GM06990 (cell line): ENCODE measurements at places on chromosomes 2 and 18.

- no peak for DNase-seq
Observed at GRCh38 chr2:64140665-64141200, 3.5 kb downstream of the PELI1 start.

DNA sequence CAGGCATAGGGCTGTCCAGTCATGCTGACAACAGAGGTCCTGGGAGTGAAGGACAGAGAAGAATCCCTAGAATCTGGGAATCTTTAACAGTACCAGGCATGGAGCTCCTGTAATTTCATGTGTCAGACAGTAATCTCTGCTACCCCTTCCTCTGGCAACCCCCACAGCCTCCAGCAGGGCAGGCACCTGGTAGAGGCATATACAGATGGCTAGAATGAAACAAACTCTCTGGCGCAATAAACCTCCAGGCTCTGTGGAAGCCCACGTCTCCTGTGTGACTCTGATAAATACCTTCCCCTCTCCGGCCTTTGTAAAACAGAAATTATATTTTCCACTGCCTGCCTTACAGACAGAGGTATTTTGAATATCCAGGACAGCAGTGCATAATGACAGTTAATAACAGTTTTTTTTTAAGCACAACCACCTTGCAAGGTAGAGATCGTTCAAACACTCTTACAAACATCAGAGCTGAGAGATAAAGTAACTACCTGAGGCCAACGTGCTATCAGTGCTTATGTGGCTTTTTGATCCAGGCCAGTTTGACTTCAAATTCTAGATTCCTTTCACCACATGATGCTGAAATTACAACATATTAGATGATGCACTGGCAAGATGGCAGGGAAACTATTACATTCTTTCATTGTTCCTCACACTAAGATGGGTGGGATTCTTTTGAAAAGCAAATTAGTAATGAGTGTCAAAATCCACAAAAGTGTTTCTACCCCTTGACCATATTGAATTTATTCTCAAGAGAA lies 47.7 kb upstream of the TMEM247 start:
- no peak for DNase-seq

GRCh38 chr2:182166406-182166805 lies 180.8 kb downstream of the PPP1R1C start:
- no peak for DNase-seq

GRCh38 chr2:212745359-212745758 lies 206.8 kb upstream of the ERBB4 start:
- no peak for DNase-seq

DNA sequence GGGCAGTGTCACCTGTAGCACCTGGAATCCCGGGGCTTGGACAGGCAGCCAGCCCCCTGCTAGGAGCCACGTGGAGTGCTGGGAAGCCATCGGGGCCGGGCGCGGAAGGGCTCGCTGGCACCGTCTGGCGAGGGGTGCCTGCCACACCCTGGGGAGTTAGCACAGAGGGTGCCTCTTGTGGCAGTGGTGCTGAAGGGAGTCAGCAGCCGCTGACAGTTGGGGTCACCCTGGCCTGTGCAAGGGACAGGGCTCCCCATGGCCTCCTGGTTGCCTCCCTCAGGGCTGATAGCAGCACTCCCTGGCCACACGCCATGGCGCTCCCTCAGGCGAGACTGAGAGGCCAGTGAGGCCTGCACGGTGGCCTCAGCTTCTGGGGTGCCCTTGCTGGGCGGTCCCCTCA lies 13.9 kb upstream of the D2HGDH start:
- no peak for DNase-seq

DNA sequence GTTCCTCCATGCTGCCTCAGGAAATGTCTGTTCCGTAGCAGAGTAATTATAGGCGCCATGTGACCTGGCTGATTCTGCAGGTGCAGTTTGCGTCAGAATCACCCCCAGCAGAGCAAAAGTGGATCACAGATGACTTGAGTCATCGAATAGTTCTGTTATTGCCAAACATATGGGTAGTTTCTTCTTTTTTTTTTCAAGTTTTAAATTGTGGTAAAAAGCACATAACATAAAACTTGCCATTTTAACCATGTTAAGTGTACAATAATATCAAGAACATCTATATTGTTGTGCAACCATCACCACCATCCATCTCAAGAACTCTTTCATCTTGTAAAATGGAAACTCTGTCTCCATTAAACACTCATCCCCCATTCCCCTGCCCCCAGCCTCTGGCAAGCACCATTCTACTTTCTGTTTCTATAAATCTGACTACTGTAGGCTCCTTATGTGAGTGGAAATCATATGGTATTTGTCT lies 177.7 kb upstream of the TWIST2 start:
- DNase-seq: no peak

DNA sequence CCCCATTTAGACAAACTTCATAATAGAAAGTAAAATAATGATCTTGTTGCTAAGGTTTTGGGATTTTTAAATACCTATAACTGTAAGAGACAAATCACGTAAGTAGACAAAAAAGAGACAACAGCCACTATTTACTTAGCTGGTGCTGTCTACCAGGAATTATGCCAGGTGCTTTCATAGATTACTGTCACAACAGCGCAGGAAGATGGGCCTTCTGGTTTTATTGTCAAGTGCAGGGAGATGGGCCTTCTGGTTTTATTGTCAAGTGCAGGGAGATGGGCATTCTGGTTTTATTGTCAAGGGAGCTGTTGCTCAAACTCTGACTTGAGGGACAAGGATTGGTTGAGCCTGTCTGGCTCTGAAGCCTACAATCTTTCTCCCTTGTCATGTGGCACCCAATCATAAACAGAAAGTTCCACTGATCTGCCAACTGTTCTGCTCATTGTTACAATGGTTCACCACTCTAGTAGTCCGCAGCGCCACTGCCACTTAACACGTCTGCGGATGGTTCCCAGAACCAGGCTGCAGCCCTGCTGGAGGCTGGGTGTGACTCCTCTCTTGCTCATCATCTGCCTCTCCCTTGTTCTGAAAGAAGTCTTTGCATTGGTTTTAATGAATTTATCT lies 95.0 kb downstream of the RNF144A start:
- no peak for DNase-seq

GRCh38 chr2:156057647-156058046 lies 274.9 kb downstream of the NR4A2 start:
- DNase-seq: no peak

DNA sequence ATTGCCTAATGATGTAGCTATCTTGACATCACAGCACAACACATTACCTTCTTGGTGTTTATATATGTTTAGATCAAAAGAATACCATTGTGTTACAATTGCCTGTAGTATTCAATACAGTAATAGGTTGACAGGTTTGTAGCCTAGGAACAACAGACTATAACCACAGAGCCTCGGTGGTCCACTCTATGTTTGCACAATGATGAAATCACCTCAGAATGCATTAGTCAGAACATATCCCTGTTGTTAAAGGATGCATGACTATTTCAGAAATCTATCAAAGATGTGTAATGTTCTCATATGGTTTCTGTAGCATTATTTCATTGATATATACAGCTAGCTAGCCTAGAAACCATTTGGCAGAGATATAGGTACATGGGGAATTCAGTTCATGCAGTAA lies 8.9 kb downstream of the METTL5 start:
- no peak for DNase-seq

- DNase-seq: no peak
Observed at GRCh38 chr18:44601447-44601846, 79.2 kb upstream of the SETBP1 start.

DNA sequence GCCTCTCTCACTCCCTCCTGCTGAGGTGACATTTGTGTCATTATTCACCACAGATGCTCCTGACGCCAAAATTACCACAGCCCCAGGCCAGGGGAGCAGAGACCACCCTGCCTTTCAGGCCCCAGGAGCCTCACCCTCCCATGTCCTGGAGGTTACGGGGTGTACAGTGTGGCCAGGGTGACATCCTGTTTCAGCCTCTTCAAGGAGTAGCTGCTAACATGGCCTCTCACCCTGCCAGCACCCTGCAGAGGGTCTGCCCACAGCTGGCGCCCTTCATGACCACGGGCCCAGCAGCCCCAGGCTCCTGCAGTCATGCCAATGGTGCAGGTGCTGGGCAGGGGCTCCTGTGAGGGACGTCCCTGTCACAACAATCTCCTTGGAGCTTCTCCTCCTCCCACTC lies 92.6 kb downstream of the SMIM21 start:
- no peak for DNase-seq

DNA sequence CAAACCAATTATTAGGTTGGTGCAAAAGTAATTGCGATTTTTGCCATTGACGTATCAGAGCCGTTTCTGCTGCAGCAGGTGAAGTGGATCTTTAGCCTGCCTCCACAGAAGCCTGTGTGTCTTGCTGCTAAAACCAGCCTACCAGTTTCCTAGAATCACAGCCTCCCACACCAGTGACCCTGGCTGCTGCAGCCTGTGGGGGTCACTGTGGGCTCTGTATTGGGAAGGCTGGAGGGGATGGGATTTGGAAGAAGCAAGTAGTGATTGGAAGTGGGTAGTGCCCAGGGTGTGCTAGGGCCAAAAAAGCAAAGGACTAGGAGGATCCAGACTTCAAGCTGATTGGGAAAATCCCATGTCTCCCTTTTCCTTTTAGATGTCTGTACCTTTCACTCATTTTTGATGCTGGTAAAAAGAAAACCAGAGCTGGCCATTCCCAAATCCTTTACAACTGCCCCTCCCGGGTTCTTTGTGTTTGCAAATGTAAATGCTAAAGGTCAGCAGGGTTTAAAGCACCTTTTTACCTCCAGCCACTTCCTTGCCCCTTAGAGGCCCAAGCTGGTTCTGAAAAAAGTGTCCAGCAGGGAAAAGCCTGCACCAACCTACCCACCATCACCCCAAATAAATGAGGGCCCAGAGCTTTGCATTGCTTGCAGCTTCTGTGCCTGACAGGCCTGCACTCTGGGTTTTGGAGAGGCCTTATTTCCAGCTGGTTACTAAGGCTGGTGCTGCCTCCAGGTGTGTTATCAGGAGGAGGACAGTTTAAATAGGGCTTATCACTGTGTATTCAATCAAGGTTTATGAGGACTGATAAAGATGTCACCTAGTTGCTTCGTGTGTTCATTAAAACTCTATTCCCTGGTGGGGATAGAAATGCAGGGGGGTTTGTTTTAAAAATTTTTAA lies 172.0 kb downstream of the MIB1 start:
- DNase-seq: no peak

- DNase-seq: no peak
Observed at GRCh38 chr2:132460781-132461180, 44.2 kb downstream of the GPR39 start.

DNA sequence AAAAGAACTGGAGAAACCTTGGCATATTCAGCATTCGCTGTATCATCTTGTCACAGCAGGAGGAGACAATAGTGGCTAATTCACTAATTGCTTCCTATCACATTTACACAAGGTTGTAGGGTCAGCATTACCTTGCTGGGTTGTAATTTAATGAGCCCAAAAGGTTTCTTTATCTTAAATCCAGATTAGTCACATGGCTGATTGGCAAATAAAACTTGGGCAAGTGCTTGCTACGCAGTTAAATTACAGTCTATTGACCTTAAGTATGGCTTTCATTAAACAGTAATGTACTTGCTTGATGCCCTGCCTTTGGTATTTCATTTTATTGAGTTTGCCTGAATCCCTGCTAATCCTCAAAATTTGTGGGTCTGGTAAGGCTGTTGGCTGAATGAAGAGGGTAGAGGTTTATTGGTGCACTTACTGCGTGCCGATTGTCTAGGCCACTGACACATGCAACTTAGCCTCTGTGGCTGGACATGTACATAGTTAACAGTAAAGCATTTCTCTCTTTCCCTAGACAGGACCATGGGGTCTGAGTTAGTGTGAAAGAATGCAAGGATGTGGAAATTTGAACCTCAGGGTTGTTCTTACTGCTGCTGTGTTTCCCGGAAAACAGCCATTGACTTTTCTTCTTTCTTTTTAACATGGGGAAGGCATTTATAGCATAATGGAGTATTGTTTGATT lies 34.3 kb downstream of the FMNL2 start:
- no peak for DNase-seq

- DNase-seq: no peak
Observed at GRCh38 chr2:26536371-26537068, 58.6 kb upstream of the OTOF start.

DNA sequence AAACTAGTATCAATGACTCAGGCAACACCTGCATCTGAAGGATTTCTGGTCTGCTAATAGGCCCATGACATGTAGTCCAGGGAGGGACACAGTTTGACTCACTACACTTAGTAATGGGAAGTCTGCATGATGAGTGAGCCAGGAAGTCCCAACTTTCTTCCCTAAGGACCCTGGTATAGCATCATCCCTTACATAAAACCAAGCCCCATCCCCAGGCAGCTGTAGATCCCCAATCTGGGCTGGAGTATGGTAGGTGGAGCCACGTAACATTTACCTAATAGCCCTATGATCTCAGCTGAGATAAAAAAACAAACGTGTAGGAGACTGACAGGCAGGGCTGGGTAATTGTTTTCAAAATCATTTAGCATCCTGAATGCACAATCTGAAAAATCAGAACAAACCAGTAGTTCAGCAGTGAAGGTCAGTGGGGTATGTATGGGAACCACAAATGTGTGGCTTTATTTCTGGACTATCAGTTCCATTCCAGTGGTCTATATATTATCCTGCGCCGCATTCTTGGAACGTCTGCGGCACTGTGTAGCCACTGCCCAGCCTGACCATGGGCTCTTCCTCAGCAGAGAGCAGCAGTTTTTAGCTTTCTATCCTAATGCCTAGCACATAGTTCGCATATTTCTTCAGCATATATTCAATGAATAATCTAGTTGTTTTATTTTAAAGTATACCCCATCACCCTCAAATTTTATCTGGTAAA lies 33.5 kb downstream of the EPB41L3 start:
- no peak for DNase-seq

DNA sequence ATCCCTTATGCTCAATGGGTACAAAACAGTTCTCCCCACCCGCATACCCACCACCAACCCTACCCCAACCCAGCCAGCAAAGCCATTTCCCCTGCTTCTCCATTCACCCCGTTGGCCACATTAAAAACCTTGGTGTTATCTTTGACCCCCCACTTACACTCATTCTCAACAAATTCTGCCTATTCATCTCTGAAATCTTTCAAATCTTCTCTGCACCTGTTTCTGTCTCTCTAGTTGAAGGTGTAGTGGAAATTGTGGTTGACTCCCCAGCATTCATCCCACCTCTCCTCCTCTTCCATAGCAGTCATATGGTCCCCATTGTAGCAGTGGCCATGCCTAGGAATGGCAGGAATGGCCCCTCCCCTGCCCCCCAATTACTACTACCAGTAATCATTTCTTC lies 20.5 kb upstream of the TET3 start:
- DNase-seq: no peak

- no peak for DNase-seq
Observed at GRCh38 chr18:35075132-35075531, 33.9 kb downstream of the MAPRE2 start.

GRCh38 chr2:181944914-181945291 lies 40.8 kb upstream of the PPP1R1C start:
- no peak for DNase-seq
